ENCODE measurements at places on chromosomes 1 and 21.
A peak's percentile ranks its signal among the peaks of the same experiment; 100 is the strongest.

GRCh38 chr21:46314441-46315020 is 9.1 kb downstream of the C21orf58 start:
- DNase-seq, result no peak

DNA sequence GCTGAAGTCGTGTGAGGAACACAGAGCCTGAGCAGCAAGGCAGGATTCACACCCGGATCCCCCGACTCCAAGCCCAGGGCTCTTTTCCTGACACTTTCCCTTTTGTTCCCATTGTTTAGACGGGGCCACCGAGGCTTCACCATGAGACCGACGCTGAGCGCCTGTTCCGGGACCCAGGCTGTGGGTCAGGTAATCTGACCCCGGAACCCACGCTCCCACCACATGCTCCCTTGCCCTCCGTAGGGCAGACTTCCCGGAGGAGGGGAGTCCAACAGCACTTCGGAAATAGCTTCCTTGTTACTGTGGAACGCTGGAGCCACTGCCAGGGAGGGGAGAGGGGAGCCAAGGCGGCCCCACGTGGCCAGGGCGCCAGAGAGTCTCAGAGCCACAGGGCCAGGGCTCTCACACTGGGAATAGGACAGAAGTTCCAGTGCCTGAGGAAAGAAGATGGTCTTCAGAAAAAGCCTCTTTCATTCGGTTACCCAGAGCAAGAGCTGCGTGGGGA is 18.4 kb downstream of the RUNX3 start:
- DNase-seq, result no peak

- no peak for DNase-seq
Measured at GRCh38 chr1:79264975-79265818, 258.7 kb upstream of the ADGRL4 start.

DNA sequence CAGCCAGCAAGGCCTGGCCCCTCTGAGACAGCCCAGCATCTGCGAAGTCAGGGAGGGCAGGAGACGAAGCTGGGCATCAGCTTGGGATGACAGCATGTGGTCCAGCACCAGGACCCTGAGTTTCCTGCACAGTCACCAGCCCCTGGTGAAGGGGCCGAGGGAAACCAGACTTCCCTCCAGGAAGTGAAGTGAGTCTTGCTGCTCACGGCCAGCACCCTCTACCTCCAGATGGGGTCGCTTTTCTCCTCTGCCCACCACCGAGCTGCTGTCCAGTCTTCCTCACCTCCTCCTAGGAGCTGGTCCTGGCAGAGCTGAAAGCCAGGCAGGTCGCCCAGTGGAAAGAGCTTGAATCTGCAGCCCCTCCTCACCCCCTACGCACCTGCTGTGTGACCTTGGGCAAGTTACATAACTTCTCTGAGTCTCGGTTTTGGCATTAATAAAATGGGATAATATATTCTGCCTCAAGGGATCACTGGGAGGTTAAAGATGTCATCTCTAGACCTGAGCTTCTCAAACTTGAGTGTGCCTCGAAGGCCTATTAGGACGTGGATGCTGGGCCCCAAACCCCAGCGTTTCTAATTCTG is 118.5 kb upstream of the VAMP3 start:
- no peak for DNase-seq

DNA sequence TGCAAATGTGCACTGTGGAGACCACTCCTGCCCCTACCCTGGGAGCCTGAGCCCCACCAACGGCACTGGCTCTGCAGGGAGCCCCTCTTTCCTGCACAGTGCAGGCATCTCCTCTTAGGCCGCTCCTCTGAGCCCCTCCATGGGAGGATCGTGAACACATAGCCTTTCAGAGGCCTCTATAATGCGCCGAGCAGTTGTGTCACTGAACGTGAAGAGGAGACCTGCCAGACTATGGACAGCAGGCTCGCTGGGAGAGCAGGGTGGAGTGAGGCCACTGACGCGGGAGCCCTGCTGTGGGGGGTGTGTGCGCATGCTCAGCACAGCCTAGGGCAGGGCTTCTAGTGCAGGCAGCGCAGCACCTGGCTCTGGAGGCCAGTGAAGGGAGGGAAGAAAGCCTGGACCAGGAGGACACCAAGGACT is 151.3 kb upstream of the COL6A1 start:
- DNase-seq, result no peak

- no peak for DNase-seq
Measured at GRCh38 chr21:28111151-28111619, 881.5 kb downstream of the LTN1 start.

- DNase-seq, result no peak
Measured at GRCh38 chr1:86538775-86539174, 8.1 kb upstream of the CLCA4 start.

DNA sequence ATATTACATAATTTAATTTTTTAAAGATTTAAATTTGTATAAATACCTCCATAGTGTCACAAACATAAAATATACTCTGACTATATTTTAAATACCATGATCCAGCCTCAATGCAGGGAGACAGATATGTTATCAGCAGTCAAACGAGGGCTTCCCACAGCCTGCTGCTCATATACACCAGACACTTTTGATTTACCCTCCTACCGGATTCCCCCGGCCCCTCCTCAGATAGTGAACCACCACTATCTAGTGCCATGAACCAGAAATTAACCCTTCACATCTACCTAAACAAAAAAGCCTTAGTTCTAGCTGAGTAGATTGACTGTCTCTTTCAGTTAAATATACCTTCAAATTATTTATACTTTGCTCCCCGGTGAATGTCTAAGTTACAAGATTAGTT is 52.4 kb upstream of the C1orf53 start:
- DNase-seq, result no peak

DNA sequence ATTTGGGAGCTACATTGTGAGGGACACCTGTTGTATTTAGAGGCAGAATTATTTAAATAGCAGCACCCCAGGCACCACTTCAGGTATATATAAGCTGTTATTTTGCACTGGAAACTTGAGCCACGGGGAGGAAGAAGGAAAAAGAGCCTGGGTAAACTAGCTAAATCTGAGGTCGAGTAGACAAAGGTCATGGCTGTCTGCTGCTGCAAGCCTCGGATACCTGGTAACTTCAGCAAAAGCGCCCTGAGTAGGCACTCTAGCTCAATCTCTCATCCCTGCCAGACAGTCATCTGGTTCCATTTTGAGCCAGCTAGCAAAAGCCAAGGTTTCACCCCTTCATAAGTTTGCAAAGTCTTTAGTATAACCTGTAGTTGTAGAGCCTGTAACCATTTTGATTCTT is 101.9 kb upstream of the ZNF644 start:
- no peak for DNase-seq

GRCh38 chr1:159088546-159089183 is 12.1 kb upstream of the AIM2 start:
- no peak for DNase-seq

GRCh38 chr1:209900734-209901133 is 37.3 kb upstream of the SYT14 start:
- no peak for DNase-seq

- DNase-seq, result no peak
Measured at GRCh38 chr1:240790856-240791255, 178.9 kb upstream of the GREM2 start.

- no peak for DNase-seq
Measured at GRCh38 chr1:36989241-36989640, 45.1 kb downstream of the GRIK3 start.

DNA sequence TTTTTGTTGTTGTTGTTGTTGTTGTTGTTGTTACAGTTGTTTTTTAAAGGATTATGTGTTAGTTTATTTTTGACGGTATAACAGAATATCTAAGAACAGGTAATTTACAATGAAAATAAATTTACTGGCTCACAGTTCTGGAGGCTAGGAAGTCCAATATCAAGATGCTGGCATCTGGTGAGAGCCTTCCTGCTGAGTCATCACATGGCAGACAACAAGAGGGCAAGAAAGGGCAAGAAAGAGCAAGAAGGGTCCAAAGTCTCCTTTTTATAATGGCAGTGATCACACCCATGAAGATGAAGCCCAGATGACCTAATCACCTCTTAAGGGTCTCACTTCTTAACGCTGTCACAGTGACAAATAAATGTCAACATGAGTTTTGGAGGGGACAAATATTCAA is 142.1 kb downstream of the NEGR1 start:
- no peak for DNase-seq

DNA sequence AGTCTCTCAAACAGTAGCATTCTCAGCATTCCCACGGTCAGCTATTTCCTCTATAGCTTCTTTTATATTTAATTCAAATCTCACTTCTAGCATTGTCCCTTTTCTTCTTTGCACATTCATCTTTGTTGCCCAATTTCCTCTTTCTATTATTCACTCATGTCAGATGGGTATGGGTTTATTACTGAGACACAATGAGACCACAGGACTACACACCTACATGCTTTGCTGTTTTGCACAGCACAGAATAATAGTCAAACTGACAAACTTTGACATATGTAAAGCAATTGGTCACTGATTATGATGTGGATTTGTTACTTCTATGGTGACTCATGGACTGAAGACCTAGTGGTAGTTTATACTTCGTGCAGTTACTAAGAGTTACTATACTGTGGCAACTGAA is 5.8 kb upstream of the CD1C start:
- DNase-seq, result no peak

DNA sequence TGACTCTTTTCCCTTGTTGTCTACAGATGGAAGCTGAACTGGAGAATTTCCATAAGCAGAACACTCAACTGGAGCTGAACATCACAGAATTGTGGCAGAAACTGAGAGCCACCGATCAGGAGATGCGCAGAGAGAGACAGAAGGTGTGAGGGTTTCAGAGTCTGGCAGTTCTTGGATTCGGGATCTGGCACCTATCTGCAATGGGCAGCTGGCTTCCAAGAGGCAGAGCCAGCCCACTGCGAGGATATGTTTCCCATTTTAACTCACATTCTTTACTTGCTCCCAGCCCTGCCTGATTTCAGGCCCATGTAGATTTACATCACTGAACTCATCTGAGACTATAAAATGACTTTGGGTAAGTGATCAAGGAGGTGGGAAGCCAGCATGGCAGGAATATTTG is 37.3 kb upstream of the TMEM125 start:
- DNase-seq, result no peak

DNA sequence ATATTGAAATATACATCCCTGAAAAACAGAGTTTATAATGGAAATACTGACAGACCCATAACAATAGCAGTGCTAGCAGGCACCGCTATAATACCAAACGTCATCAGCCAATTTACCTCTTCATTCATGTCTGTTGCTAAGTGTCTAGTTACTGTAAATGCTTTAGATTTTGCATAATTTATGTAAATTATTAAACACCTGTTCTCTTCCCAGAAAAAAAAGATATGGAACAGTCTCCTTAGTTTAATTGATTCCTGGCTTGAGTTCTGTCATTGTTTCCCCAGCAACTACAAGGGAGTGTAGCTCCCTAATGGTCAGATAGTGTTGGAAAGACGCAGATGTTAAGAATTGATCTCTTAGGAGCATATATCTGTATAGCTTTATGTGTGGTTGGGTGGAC is 817.9 kb upstream of the ADGRL2 start:
- no peak for DNase-seq

DNA sequence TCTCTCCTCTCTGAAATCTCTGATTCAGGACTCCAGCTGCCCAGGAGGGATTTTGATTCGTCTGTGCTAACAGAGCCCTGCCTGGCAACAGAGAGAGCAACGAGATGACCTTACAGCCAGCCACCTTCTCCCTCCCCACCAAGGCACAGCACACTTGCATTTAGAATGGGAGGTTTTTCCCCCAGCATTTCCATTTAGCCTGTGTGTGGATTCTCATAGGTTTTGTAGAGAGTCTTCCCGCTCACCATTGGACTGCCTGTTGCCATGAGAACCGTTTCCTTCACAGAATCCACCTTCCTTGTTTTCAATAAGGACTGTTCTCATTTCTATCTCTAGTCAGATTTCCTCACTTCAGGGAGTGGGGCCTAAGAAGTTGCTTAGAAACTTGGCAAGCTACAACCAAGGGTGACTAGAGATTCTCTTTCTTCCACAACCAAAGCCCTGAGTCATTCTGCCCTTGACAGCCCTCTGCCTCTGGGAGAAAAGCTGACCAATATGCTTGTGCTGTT is 5.8 kb upstream of the IKBKE start:
- no peak for DNase-seq

DNA sequence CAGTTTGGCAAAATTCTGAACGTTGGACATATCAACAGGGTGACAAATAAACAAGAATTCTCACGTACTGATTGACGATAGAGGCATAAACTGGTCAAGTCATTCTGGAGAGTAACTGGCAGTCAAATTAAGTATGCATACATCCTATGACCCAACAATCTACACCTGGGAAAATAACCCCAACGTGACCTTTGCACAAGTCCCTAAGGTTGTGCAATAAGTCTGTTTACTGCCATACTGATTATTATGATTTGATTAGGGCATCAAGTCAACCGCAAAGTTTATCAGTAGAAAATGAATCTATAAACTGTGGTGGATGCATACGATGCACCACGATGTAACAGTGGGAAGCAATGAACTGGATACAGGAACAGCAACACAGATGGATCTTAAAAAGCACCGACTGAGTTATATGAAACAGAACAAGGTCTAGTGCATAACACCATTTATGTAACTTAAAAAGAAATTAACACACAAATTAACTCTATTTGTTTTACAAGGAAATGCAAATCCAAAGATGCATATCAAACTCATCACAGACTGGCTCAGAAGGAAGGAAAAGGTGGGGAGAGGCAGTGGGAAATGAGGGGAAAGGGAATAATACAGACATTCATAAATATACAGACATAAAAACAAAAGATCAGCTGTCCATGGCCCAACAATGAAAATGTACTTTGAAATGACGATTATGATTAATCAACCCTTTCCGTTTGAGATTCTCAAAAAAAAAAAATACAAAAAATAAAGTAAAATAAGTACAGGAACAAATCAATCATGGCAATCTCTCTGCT is 41.0 kb upstream of the SEC16B start:
- no peak for DNase-seq

GRCh38 chr1:6454856-6455751 is 10.9 kb downstream of the TNFRSF25 start:
- no peak for DNase-seq

GRCh38 chr1:156742017-156742416 is 1.1 kb upstream of the MRPL24 start:
- DNase-seq, result no peak

DNA sequence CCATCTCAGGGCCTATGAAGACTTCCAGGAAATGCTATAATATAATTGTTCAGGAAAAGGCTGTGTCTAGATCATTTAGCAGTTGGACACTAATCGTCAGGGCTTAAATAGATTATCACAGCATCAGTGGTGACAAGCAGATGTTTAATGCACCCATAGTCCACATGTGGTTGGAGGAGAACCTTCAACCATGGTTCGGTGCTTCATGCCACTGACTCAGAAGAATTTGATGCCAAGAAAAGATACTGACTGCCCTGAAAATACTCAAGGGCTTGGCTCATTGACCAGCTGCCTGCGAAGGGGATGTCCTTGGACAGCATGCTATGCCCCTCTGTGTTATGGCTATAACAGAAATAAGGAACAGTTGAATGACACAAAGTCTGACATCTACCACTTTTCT is 175.7 kb downstream of the HHIPL2 start:
- no peak for DNase-seq

DNA sequence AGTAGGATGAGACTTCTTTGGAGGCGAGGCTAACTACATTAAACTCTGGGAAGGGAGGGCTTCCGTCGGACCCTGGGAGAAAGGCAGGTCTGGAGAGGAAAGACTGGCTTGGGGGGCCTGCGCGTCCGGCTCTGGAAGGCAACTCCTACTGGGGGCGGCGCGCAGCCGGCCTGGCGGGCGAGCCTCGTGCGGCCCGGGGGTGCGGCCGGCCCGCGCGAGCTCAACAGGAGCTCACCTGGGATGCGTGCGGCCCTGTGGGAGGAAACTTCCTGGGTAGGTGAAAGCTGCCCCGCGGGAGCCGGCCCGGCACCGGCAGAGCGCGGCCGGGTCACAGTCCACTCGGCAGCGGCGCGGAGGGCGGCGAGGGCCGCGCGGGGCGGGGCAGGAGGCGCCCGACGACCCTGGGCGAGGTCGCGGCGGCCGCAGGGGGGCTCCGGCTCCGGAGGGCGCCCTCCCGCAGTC is 449 bp downstream of the EPS15 start:
- peak; percentile 3 for DNase-seq

Data from stimulated activated CD8-positive, alpha-beta memory T cell treated with anti-CD3 and anti-CD28 coated beads, Interleukin-2, amount 100 ng/mL, for 1 hour (primary cell).